ENCODE measurements at places on chromosomes 4 and X.

- no peak for DNase-seq
These were observed 1192.1 kb upstream of the PRKX start for GRCh38 chrX:4905576-4905975.

DNA sequence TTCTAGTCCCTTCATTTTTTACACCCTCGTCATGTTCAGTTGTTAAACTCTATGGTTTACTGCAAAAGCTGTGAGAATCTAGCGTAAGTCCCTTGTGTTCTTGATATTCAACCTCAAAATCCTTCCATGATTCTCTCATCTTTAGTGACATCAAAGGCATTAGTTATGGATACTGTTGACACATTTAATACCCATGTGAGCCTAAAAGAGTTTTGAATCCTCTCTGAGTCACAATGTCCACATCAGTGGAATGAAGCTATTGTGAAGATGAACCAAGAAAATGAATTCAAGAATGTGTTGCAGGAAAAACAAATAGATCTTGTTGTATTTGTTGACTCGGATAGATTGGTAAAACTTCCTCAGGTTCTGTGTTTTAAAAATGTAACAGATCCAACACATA lies 394.7 kb upstream of the ATOH1 start:
- DNase-seq, result no peak

DNA sequence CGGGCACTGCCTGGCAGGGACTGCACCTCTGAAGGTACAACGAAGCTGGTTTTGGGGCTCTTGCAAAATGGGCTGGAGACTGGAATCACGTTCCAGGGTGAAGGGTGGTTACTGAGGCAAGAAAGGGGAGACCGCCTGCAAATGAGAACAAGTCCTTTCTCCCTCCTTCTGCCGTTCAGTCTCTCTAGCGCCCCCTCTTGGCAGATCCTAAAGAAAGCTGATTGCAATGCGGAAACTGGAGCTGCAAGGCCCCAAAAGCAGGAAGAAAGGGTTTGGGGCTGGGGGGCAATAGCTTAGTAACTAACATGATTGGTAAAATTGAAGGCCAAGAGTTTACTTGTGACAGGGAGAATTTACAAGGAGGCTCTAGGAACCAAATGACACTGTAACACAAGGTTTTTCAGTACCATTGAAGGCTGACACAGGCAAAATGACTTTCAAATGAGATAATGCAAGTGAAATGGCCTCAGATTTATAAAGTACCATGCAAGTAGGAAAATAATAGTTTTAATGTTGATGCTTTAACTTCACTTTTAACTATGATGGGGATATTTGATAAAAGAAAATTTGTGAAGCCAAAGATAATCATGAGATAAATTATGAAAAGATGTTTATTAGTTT lies 222.7 kb upstream of the HAND2 start:
- DNase-seq, result no peak

- no peak for DNase-seq
These were observed 185.3 kb downstream of the DHRSX start for GRCh38 chrX:2315434-2315833.

GRCh38 chrX:71253253-71254091 lies 468 bp downstream of the ZMYM3 start:
- DNase-seq, result peak; percentile 5

DNA sequence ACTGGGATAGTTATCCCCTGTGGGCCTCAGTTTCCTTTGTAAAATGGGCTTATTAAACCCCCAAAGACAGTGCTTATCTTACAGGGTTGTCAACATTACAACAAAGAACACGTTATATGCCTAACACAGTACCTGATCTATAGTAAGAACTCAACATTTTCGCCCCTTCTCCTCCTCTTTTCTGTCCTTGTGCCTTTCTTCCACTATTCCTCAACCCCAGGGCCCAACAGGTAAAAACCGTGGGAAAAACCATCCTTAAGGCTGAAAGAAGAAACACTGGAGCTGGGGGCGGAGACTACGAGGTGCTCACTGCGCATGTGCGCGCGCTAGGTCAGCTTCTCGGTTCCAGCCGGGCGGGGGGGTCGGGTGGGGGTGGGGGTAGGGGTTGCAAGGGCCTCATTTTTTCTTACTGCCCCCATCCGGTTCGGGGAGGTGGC lies 426 bp upstream of the XIAP start:
- DNase-seq, result peak; percentile 85

DNA sequence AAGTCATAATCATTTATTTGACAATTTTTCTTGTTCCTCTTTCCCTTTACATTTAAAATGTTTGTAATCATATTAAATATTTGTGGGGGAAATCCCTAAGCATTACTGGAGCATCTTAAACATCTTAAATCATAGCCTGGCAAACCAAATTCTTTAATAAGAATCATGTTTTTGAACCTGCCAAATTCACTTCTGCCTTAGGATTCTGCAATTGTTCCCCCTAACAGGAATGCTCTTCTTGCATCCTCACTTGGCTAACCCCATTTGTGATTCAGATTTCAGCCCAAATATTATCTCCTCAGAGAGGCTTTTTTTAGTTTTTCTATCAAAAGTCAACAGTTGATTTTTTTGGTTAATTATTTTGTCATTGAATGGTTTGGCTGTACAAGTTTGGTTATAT lies 241.1 kb downstream of the MAPK10 start:
- DNase-seq, result no peak

GRCh38 chrX:5771441-5771840 lies 457.2 kb downstream of the NLGN4X start:
- no peak for DNase-seq

- no peak for DNase-seq
These were observed 3.4 kb upstream of the SLC35A2 start for GRCh38 chrX:48914593-48915493.

DNA sequence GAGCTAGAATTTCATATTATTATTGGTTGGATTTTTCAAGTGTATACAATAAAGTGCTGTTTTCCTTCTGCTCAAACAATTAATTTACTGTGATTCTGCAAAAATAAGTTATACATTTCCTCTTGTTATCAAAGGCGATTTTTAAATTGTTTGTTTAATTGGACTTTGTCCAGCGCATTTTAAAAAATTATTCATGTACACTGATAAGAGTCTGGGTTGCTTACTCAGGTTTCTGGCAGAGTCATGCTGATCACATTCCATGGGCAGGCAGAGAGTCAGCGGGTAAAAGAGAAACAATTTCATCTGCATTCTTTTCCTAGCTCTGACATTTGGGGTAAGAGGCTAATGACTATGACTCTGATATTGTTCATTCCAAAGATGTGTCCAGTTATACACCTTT lies 8.9 kb downstream of the FAT4 start:
- no peak for DNase-seq

GRCh38 chr4:115042496-115042895 lies 70.9 kb downstream of the NDST4 start:
- DNase-seq, result no peak

DNA sequence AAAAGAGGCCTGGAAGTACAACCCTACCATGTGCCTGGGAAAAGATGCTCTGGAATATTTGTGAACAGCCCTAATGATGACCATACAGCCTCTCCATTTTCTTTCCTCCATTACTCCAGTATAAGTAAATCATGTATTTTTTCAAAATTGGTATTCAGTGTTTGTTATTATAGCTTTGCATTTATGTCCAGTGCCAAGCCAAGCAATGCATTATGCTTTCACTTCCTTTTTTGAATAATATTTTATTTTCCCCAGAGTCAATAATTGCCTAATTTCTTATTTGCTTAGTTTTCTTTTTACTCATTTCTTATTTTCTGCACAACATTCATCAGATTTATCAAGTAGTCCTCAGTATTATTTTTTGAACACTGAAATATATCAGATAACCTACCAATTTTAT lies 49.3 kb upstream of the EOLA2 start:
- no peak for DNase-seq

DNA sequence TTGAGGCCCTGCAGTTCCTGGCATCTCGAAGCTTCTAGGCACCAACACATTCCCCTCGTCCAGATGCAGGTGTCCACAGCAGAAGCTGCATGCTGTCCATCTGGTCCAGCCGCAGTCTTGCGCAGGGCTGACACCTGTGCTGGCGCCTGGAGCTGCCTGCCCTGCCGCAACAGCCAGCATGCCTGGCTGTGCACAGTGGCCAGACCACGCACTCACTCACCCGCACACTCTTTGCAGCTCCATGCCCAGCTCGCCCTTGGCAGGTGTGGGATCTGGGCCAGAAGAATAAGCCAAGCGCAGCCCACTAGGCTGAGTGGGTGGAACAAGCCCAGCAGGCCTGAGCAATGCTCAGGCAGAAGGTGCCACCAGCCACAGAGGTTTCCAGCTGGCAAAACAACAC lies 125.6 kb downstream of the PARM1 start:
- DNase-seq, result no peak

DNA sequence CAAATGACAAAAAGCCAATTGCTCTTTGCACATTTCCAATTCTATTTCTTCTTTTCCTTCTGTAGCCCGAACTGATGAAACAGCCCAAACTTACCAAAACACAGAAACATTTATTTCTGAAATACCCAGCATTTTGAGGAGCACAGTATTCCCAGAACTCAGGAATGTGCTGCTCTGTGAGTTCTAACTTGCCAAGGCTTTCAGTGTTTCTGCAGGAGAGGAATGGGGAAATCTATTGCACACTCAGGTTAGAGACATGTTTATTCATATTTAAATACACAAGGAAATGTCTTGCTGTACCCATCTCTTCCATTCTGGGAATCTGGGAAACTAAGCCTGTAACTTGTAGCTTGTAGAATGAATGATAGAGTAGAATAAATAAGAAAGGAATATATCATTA lies 10.7 kb downstream of the TMPRSS11D start:
- no peak for DNase-seq

GRCh38 chrX:11365426-11365825 lies 72.2 kb downstream of the AMELX start:
- no peak for DNase-seq

- no peak for DNase-seq
These were observed 24.4 kb downstream of the CFAP99 start for GRCh38 chr4:2443061-2443730.

DNA sequence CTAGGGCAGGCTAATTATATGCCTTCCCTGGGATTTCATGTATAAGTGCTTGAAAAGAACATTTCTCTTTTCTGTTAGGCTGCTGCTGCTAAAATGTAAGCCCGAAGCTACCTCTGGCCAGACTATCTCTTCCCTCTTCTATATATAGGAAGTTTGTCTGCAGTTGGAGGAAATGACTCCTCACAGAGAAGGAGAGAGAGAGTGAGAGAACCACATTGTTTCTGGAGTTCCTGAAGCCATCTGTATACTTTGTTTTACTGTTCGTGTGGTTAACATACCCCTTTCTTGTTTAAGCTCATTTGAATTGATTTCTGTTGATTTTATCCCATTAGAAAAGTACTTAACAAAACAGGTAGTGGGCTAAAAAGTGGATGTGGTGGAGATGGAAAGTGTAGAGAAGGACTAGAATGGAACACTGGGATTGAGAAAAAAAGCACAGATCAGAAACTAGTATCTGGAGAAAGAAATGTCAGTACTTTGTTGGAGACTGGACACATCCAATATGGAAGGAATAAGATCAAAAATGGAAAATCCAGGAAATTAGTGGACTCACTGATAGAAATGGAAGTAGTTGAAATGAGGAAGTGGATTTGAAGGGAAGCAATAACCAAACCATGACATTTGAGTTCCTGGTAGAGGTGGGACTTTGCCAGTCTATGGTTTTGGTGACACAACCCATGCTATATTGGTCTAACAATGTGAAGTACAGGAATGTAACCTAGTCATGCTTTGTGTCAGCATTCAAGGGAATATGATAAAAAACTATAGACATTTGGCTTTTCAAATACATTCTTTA lies 112.6 kb downstream of the TMA16 start:
- no peak for DNase-seq

GRCh38 chr4:6953751-6954380 lies 44.2 kb downstream of the TBC1D14 start:
- DNase-seq, result no peak

DNA sequence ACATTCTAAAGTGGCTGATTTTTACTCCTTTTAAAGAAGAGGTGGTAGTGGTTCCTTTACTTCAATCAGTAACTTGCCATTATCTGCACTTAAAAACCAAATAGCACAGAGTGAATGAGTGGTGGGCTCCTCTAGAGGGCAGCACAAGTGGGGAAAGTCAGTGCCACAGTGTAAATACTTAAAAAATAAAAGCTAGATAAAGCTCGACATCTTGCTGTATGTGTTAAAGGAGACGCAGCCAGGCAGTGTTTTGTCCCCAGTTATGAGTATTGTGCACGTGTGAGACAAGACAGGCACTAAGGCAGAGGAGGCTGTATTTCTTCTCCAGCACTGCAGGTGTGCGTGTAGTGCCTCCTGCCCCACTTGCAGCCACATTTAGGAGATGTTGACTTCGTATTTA lies 24.6 kb downstream of the NAP1L5 start:
- no peak for DNase-seq
